AG09319 (cell line): ENCODE measurements at places on chromosomes 12 and 14.

DNA sequence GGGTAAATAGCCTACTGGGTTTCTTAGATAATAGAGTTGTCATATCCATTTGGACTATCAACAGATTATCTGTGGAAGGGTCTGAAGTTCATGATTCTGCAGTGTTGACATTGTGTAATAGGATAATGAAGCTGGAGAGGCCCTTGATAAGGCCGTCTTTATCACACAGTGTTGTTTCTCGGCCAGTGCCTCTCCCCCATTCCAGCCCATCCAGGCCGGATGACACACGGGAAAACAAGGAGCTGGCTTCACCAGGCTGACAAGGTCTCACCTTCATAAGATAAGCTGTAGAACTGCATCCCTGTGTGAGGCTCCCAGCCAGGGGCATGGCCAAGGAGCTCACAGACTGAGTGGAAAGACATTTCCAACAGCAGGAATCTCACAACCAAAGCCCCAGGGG lies 8.7 kb upstream of the EML1 start:
- DNase-seq, result no peak

DNA sequence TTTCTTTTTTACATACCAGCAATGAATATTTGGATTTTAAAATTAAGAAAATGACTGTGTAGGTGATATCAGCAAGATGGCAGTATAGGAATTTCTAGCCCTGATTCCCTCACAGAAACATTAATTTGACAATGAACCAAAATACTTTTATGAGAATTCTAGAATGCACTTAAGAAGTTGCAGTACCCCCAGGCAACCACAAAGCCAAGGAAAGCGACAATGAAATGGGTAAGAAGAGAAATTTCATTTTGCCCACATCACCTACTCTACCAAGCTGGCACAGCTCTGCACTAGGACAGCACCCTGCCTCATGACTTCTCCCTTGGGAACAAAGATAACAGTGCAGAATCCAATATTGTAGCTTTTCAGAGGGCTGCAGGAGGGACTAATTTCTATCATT lies 6.6 kb downstream of the OR9K2 start:
- no peak for DNase-seq

DNA sequence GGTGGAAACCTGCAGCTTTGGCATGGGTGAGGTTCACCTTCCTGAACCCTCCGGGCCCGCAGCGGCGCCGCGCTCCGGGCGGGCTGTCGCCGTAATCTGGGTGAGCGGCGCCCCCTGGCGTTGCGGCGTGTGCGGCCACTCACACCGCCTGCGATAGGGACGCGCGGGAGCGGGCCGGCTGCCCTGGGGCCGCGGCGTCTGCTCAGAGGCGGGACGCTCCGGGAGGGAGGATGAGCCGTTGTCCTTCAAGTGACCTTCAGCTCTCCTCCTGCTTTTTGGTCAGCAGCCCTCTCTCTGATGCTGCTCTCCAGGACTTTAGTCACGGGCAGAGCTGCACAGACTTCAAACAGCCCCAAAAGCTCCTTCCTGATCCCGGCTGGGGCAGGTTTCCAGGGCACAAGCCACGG lies 211.7 kb upstream of the FKBP4 start:
- DNase-seq, result no peak

DNA sequence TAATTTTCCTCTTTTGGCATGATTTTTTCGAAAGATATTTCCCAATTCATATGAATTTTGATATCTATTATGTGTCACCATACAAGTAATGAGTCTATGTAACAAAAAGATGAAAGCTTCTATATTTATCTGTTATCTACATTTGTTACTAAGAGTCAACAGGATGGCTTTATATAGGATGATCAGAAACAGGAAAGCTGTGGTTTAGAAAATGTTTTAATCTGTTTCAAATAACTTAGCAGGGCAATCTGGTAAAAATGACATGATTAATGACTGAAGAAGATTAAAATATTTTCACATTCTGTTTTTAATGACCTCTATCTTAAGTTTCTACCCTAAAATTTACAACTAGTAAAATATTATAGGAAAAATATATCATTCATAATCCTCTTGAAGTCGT lies 105.8 kb downstream of the MSRB3 start:
- DNase-seq, result no peak

DNA sequence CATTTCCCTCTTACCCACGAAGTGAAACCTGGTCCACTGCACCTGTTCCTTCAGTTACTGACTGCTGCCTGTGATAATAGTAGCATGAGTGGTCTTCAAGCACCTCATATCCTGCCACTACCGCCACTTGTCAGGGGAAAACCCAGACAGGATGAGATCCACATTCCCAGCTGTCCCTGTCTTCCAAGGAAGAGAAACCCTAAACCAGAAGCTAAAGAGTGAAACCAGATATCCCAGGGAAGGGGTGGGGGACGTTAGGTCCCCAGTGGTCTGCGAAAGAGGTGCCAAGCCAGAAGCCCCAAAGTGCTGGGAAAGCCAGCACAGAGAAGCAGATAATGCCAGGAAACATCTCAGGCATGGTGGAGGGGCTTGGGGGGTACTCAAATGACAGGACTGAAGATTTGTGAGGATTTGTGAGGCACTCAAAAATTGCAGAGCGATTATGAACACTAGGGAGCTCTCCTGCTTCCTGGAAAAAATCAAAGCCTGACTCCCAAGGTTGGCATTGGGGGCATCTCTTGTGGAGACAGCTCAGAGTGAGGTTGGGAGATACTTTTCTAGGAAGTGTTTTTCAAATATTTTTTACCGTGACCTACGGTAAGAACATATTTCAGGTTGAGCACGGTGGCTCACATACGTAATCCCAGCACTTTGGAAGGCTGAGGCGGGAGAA lies 77.9 kb downstream of the TMEM30B start:
- no peak for DNase-seq

GRCh38 chr12:88628856-88629509 lies 48.7 kb upstream of the KITLG start:
- no peak for DNase-seq

DNA sequence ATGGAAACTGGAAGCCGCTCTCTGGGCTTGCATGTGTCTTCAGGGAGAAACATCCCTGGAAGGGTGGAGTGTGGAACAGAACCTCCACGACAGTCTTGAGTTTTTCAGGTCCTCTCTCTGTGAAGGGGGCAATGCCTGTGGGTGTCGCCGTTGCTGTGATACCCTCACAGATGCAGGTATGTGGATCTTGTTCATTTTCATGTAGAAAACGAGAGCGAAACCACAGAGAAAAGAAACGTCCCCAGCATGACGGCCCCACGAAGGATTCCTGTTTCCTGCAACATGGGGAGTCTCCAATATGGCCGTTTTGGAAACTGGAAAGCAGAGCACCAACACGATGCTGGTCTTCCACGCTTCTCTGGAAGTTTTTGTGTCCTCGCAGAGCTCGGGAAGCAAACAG lies 187.9 kb downstream of the ALG10 start:
- no peak for DNase-seq

DNA sequence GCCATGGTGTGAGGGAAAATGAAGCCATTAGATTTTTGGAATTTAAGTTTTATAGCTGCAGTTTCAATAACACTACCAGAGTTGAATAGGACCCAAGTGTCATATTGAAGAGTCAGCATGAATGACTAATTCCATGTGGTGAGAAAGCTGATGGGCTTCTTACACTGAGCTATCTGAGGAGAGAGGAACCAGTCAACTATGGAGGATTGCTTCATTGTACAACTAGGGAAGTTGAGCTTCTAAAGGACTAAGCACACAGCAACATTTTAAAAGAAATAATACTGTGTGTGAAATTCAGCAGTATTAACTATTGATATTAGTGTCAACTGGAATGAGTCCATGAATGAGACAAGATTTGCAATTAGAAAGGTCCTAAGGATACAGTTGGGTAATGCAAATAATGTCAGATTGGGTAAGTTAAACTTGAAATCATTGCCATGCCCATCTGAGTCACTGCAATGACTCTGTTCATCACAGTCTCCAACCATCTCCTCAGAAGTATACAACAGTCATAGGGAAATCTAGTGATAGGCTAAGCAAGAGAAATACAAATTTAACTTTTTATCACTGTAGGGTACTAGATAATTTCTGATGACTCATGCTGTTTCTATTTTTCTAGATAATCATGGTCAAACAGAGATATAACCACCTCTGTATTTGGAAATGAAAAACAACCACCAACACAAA lies 394.2 kb downstream of the FSCB start:
- DNase-seq, result no peak

GRCh38 chr14:106248321-106249192 lies 722.2 kb downstream of the TMEM121 start:
- DNase-seq, result no peak

DNA sequence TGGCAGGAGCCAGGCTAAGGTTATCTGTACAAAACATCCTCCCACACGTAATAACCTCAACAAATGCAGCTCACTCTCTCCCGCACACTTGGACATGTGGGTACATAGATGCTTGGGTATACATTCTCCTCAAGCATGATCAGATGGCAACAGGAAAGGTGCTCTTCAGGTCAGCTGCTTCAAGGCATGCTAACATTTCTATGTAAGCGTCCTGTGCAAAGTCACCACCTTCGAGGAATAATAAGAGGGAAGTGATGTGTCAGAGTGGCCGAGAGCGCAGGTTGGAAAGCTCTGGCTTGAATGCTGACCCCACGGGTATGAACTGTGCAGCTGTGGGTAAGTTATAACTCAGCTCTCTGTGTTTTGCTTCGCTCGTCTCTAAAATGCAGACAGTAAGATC lies 24.2 kb upstream of the SLC6A12 start:
- DNase-seq, result no peak

GRCh38 chr12:111759991-111760390 lies 6.7 kb upstream of the ALDH2 start:
- no peak for DNase-seq

- DNase-seq, result no peak
Observed at GRCh38 chr14:25929881-25930615, 667.8 kb downstream of the NOVA1 start.

GRCh38 chr14:105848570-105848969 lies 322.2 kb downstream of the TMEM121 start:
- no peak for DNase-seq

GRCh38 chr12:109736552-109737108 lies 23.0 kb downstream of the FAM222A start:
- DNase-seq, result no peak

GRCh38 chr12:54139019-54139418 lies 49.8 kb downstream of the SMUG1 start:
- no peak for DNase-seq

DNA sequence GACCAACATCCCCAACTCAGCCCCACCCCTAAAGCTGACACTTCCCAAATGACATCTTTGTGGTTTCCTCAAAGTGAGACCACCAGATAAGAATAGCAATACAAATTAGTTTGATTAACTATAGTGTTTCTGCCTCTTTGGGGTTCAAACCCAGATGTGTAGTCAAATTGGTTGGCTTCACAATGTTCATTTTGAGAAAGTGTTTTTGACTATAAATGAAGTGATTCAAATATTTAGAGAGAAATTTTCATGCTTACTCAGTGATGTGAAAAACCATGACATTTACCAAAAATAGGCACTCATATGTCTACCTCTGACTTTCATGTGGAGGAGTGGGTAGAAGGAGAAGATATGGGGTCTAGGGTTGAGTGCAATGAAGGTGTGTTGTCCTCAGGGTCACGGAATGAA lies 218.4 kb downstream of the BCAT1 start:
- DNase-seq, result no peak

DNA sequence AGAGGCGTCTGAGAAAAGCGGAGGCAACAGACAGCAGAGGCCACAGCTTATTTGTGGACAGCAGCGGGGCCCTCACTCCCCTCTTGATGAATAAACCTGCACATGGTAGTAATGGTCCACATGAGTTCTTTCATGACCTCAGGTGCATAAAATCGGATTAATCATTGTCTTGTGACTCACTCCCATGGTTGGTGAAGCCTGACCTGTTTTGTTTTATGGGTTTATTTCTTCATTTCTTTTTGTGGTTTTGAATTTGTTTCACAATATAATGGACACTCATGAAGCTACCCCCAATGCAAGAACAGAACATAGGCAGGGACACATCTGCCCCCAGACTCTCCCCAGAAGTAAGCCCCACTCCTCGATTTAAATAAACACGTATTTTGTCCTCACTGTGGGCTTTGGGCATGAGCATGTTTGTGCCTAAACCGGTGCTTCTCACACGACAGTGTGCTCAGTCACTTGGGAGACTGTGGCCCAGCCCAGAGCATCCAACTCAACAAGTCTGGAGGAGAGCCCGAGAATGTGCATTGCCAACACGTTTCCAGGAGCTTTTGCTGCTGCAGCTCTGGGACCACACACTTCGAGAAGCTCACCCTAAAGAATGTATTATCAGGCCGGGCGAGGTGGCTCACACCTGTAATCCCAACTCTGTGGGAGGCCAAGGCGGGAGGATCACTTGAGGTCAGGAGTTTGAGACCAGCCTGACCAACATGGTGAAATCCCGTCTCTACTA lies 116.1 kb downstream of the SCARB1 start:
- DNase-seq, result no peak

DNA sequence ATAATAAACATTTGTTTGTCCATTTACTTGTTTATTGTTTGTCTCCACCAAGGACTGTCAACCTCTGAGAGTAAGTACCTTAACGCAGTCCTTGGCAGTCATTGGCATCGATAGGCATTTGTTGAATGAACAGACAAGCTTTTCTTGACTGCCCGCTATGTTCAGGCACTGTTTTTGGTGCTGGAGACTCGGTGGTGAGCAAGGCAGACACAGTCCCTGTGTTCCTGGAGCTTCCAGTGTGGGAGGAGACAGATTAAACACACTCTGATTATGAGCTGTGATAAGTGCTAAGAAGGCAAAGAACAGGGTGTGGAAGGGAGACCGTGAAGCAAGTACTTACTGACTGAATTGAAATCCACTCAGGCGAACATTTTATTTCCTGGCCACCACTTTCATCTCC lies 1.2 kb downstream of the ATP6V0A2 start:
- DNase-seq, result no peak

DNA sequence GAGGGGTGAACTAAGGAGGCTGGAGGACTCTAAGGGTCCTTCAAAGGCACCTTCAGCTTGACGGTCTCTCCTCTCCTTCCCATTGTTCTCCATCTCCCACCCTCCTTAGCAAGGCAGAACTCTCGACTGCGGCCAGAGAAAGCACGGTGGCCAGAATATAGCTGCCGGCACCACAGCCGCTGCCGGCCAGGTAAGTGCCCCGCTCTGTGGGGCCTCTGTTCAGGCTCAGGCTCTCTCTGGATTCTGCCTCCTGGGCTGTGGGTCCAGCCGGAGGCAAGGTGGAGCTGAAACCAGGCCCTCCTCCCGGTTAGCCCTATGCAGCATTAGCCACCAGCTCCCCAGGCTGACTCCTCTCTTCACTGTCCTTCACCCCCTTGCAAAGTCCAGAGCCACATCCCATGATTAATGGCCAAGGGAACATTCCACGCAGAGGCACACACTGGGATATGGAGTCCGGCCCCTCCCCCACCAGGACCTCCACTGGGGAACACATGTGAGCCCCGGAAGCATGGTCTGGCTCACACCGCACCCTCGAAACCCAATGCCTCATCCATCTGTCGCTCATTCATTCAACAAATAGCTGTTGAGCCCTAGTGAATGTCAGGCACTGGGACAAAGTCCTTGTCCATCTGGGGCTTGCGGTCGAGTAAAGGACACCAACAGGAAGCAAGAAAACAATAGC lies 25.2 kb downstream of the LTBP2 start:
- no peak for DNase-seq

DNA sequence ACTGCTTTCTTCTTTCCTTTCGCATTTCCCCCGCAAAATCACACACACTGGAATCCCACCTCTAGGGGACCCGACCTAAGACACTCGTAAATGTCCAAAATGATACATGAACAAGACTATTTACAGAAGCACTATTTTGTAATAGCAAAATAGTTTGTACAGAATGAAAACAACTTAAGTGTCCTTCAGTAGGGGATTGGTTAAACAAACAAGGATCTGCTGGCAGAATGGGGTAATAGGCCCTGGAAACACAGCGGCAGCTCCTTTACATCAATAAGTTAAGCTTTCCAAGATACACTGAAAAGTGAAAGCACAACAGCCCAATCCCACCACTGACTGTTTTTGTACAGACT lies 48.8 kb downstream of the LTBP2 start:
- DNase-seq, result no peak
